ENCODE measurements at places on chromosomes 1 and 21.

DNA sequence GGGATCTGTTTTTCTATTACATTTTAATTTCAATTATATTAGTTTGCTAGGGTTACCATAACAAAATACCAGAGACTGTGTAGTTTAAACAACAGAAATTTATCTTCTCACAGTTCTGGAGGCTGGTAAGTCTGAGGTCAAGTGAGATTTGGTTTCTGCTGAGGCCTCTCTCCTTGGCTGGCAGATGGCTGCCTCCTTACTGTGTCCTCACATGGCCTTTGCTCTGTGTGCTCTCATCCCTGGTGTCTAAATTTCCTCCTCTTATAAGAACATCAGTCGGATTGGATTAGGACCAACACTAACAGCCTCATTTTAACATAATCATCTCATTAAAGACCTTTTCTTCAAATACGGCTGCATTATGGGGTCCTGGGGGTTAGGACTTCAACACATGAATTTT lies 195.2 kb upstream of the CHODL start:
- no peak for DNase-seq

- no peak for DNase-seq
These were observed 30.7 kb upstream of the SERBP1 start for GRCh38 chr1:67460676-67461500.

DNA sequence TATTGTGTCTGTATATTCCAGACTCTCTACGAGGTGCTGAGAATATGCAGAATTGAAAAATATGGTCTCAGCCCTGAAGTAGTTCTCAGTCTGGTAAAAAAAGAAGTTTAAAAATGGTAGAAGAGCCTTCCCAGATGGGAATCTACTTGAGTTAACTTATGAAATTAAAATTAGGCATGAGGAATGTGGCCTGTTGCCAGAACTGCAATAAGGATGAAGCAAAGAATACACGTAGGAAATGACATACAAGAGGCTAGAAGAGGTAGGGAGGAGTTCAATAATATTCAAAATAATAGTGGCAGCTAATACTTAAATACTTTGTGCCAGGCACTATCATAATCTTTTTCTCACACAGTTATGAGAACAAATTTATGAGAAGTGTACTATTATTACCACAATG lies 6.3 kb downstream of the ASPM start:
- DNase-seq = no peak

- no peak for DNase-seq
These were observed 6.5 kb downstream of the LDLRAD1 start for GRCh38 chr1:54011316-54012007.

DNA sequence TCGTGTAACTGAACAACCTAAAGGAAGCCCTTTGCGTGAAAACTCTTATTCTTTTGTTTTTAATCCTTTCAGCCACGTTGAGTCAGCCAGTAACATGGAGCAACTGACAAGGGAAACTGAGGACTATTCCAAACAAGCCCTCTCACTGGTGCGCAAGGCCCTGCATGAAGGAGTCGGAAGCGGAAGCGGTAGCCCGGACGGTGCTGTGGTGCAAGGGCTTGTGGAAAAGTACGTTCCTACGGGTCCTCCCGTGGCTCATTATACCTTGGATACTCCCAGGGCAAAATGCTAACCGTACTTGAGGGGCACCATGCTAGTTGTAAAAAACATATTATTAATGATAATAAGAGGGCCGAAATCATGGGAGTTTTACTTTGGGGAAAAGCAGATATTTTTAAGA lies 49.4 kb downstream of the LAMC2 start:
- no peak for DNase-seq

DNA sequence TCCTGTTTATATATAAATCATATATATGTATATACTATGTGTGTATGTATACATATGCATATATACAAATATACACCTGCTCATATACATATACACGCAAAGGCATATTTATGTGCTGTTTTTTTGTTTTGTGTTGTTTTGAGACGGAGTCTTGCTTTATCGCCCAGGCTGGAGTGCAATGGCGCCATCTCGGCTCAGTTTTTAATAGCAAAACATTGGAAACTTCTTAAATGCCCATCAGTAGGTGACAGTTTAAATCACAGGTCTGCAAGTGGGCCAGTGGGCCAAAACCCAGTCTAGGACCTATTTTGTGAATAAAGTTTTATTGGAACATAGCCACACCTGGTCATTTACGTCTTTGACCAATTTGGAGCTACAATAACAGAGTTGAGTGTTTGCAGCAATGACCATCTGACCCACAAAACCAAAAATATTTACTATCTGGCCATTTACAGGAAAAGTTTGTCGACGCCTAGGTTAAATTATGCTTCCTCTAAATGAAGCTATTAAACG lies 132.3 kb downstream of the TOMM20 start:
- no peak for DNase-seq

- DNase-seq = no peak
These were observed 55.0 kb downstream of the ADARB1 start for GRCh38 chr21:45129189-45129923.

- no peak for DNase-seq
These were observed 178.8 kb downstream of the VPS13D start for GRCh38 chr1:12408662-12409061.

DNA sequence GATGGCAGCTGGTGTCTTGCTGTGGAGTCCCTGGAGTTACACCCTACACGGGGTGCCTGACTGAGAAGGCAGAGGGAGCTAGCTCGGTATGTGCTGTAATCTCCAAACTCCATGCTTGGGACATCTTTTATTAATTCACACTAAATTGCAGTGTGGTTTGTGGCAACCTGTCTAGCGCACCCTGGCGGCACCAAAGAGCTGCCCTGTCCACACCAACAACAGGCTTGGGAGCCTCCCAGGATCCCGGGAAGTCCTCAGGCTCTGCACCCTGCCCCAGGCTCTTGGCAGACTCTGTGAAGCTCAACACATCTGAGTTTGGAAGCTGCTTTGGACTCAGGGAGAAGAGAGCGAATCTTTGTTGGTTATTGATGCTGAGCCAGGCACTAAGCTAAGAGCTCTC lies 138.9 kb downstream of the IGSF21 start:
- no peak for DNase-seq

GRCh38 chr21:33771976-33772375 lies 129.7 kb downstream of the ITSN1 start:
- no peak for DNase-seq

GRCh38 chr21:44931137-44931500 lies 8.7 kb upstream of the SLX9 start:
- DNase-seq = no peak

DNA sequence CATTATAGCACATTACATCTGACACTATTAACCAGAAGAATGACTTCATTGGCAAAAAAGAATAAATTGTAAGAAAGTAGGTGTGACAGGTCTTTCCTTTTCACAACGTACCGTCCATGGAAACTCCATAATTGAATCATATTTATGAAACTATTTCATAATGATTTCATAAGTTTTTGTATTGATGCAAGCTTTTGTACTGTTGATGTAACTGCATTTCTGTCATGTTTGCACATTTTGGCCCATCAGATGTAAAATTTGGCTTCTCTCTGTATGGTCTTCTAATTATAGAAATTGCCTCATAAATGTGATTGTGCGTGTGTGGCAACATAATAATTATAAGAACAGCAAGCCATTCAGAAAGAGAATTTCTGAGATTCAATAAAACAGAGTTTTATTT lies 180.7 kb upstream of the ZNHIT6 start:
- DNase-seq = no peak

DNA sequence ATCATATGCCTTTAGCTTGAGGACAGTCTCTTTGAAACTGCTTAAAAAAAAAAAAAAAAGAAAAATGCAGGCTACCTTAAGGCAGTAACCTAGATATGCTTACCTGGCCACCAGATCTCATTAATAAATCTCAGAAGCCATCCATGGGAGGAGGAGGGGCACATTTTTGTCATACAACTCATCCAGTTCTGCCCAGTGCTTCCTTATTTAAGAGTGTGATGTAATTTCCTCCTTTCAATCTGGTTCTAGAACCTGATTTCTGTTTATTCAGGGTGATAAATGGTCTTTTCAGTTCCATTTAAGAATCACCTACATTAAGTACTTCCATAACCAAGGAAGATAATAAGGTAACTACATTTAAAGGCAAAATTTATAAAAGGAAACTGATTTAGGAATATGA lies 6.1 kb downstream of the ERRFI1 start:
- no peak for DNase-seq

DNA sequence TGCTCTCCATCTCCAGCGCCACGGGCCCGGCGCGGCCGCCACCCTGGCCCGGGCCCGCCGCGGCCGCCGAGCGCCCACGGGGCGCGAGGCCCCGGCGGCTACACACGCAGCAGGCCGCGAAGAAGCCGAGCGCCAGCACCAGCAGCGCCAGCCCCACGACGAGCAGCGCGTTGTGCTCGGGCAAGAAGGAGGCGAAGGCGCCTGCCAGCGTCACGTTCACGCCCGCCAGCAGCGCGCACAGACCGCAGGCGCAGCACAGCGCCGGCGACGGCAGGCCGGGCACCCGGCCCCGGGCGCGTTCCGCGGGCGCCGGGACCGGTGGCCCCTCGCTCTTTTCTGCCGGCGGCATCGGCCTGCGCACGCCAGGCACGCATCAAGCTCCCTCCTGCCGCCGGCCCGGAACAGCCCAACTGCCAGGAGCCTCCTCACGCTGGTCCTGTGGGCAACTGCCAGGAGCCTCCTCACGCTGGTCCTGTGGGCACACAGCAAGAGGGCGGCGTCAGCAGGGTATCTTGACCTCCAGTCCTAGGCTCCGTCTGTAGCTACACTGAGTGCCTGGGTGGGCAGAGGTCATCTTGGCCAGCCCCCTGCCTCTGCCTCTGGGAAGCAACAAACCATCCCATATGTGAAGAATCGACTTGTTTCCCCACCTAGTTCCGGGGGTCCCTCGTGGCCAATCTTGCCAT lies 18.1 kb downstream of the KNCN start:
- no peak for DNase-seq

DNA sequence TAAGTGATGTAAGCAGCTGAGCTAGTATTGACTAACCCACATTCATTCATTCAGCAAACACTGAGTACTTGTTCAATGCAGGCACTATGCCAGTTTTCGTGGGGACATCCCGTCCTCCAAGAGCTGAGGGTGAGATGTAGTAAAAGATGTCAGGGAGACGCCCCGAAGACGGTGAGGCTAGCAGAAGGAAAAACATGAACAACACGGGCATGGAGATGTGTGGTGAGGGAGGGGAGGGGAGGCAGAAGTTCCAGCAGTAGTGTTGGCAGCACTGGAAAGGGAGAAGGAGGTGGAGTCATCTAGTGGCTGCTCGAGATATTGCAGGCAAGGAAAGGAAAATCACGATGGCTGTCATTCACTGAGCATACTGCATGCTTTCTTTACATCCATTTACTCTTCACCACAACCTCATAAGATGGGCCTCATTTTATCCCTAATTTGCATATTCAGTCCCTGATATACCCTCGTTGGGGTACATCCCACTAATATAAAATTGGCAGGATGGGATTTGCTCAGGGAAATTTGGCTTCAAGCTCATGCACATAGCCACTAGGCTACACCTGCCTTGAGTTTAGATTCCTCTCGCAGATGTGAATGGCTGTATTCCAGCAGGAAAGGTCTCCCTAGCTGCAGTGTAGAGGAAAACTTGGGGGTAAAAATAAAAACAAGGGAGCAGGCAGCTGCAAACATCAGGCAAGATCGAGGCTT lies 14.5 kb downstream of the PDZK1IP1 start:
- DNase-seq = no peak

DNA sequence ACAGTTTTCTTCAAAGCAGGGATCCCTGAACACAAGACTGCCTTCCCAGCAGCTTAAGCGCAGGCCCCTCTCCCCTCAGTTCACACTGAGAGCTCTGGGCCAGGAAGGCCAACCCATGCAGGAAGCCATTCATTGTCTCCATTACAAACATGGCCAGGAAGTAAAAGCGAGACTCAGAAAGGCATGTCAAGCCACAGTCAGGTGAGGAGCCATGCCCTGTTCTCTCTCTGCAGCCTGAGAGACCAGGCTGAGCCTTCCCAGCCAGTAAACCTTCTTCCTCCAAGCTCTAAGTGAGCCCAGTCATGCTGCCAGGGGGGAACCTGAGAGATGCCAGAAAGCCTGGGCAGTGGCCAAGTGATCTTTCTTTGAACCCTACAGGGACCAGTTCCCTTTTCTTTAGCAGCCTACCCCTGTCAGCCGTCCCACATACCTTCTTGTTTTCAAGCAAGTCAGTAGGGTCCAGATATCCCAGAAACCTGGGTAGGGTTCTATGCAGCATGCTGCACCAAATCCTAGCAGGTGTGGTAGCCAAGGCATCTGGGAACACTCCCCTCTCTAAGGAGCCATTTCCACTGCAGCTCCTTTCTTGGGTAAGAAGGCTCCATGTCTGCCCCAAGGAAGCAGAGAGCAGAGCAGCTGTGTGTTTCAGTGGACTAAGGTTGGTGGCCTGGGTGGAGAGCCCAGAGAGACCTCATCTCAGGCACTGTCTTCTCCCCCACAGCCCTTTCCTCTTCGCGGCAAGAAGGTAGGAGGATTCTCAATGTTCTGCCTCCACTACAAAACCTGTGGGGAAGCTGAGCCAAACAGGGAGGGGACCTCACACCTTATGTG lies 977 bp downstream of the TRAF3IP3 start:
- DNase-seq = no peak

DNA sequence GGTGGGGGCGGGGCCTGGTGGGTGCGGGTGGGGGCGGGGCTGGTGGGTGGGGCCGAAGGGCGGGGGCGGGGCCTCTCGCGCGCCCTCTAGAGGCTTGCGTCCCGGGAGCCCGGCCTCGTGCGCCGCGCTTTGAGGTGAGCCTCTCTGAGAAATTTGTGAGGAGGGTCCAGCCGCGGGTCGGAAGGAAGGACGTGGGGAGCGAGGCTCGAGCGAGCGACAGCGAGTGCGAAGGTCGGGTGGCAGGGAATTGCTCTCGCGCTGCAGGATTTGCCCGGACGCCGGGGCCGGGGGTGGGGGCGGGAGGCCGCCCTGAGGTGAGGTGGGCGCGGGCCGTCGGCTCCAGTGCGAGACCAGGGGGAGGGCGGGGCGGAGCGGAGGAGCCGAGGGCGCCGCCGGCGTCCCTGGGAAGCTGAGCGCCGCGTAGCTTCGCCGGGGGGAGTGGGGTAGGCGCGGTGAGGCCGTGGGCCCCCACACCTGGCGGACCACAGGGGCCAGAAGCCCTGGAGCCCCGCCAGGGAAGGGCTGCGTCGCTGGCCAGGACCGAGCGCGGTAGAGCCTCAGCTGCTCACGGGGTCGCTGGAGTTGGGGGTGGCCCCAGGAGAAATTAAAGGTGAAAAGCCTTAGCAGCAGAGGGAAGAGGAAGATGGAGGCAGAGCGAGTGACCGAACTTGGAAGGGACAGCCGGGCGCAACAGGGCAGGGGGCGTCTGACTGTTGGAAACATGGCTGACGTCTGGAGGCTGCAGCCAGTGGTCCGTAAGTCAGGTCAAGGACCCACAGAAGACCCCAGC lies 754 bp upstream of the LSS start:
- no peak for DNase-seq

DNA sequence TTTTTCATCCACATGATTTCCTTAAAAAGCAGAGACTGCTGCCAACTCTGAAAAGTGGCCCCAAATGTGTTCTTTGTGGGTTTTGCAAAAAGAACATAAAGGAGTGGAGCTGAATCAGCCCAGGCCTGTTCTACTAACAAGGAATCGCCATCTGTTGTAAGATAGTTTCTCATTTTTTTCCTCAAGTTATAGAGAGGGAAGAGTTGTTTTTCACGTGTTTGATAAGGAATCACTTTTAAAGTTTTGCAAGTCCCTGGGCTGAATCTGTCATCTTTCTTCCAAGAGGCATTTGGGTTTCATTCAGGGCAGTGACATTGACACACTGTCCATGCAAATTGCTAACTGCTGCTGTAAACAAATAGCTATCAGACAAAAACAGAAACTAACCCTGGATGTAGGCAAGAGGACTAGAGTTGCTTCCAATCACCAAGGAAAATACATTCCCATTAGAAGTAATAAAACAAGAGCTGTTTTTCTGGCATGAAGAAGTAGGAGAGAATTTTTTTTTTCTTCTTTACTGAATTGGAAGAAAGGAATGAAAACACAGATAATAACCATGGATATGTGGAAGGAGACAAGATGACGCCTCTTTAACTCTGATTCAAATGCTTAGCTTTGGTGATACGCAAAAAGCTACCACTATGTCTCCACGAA lies 58.8 kb upstream of the TBX15 start:
- peak; percentile 30 for DNase-seq

All from BJ (cell line).